ENCODE measurements at places on chromosomes 13 and 19. TPM values are rescaled to one million over a fixed set of nuclear protein-coding genes. Genes with fewer than 3 reads are reported as not detected.

GRCh38 chr19:31639306-31639705 lies 290.1 kb upstream of the TSHZ3 start:
- no peak for DNase-seq

- no peak for DNase-seq
These were observed 14.6 kb downstream of the XRCC1 start for GRCh38 chr19:43560687-43561086.

GRCh38 chr13:20960663-20961309 lies 58.2 kb upstream of the XPO4 start:
- no peak for DNase-seq

DNA sequence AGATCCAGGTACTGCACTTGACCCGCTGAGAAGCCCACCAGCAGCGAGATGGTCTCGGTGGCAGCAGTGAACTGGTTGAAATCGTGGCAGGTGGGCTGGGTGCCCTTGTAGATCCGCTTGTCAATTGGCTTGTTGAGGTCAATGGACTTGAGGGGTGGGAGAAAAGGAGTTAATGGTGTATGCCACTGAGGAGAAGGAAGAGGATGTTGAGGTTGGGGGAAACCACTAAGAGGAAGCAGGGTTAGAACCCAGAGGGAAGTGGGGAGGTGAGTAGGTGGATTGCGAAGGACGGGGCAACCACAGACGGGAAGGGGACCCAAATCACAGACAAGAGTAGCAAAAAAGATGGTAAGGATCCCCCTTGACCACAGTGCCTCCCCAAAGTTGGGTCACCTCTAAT lies 1.7 kb downstream of the DMWD start:
- peak; percentile 70 for DNase-seq

DNA sequence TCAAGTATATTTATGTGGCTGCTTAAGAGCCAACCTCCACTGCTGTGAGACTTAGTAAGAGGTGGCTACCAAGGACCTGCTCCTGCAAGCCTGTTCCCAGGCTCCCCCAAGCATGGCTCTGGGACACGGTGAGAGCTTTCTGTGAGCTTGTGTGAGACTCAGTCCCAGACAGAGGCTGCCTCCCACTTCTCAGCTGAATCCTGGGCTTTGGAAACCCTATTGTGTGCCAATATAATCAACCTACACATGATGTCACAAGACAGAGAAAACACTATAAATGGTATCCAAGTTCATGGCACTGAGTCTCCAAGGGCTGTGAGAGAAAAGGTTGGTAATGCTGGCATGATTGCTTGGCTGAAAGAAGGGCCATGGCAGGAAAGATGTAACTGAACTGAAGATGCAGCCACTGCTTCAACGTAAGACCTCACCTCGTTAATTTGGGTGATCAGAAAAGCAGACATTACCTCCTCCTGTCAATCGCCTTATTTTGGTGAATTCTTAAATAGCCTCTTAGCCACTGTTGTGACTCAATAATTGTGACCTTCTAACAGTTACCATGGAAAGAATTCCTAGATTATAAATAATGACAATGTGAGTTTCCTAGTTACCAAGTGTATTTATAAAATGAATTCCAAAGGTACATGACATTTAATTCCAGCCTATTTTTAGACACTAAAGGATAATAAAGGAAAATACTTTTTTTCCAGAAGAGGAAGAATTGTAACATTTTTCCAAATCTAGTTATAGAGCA lies 332.0 kb downstream of the IRS2 start:
- no peak for DNase-seq

DNA sequence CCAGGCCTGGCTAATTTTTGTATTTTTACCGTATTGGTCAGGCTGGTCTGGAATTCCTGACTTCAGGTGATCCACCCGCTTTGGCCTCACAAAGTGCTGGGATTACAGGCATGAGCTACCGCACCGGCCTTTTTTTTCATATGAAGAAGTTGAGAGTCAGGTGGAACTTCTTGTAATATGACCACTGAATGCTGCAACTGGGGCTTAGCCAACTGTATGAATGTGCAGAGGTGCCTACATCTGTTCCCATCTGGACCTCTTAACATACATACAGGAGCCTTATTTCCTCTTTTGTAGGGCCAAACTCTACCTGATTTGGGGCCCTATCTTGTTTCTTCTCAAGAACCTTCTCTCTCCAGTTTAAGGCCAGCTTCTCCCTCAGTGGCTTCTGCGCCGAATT lies 11.9 kb upstream of the GGACT start:
- DNase-seq: no peak

DNA sequence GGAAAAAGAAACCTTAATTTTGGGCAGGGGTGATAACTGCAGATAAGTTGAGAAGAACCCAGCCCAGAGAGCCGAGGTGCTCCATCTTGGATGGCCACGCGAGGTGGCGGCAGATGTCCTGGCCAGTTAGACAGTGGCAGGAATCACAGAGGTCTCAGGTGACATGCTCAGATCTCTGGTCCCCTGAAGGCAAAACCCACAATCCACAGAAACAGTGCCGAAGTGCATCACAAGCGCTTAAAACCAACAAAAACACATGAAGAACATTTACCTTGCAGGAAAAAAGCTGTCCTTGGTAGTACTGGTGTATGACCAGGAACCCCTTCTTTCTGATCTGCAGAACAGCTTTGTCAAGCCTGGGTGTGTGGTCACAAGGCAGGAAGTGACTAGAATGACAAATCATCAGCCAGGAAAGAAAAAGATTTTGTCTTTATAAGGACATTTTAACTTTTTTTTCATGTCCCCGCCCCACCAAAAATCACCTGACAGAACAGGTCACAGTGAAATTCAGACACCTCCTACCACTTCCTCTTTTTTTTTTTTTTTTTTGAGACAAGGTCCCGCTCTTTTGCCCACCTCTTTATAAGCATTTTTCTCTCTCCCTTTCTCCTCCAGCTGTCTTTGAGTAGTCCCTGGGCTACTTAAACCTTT lies at the start of gene LCP1:
LCP1 (minus strand) TSS at position 338 of the 651 bp plus-strand sequence. CDS start 22,515 bp downstream, outside the sequence.
- DNase-seq: peak; percentile 97

- peak; percentile 50 for DNase-seq
These were observed 49.5 kb downstream of the CRYL1 start for GRCh38 chr13:20475927-20476691.

- DNase-seq: no peak
These were observed 1893.0 kb upstream of the PCDH20 start for GRCh38 chr13:63308549-63309165.

GRCh38 chr13:99653526-99653925 lies 152.3 kb downstream of the TM9SF2 start:
- no peak for DNase-seq

- no peak for DNase-seq
These were observed 7.5 kb upstream of the CEBPA start for GRCh38 chr19:33309826-33310225.

DNA sequence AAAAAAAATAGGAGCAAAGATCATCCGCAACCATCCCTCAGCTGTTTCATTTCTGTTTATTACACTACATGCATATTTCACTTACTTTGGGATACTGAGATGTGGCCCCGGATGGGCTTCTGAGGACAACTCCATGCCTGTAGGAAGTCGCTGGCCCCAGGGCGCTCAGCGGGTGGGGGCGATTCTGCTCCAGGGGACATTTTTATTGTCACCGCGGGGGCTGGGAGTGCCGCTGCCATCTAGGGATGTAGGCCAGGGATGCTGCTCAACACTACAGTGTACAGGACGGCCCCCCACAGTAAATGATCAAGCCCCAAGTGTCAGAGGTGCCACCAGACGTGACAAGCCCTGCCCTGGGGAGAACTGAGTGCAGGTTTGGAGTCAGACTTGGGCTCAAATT lies 6.4 kb upstream of the BST2 start:
- DNase-seq: no peak

The ZNF439 gene
- 0.70 TPM for polyA plus RNA-seq

The CCL25 gene
- not detected for polyA plus RNA-seq

The TMEM38A gene
- polyA plus RNA-seq: 5.7 TPM
